GM12878 (cell line): ENCODE measurements at places on chromosomes 7 and 10. TPM values are rescaled to one million over a fixed set of nuclear protein-coding genes. Genes with fewer than 3 reads are reported as not detected.

Gene SPDYE16
- total RNA-seq = 0.26 TPM in 1 of 2 replicates, not detected in the other

Gene NKX2-3
- total RNA-seq = not detected in 2 replicates

Gene FGL2
- 1.2 and 1.7 TPM in 2 replicates for total RNA-seq

Gene PODXL
- 0.59 and 0.66 TPM in 2 replicates for total RNA-seq

- no peaks in the 10 kb centered on the region; the same call in 1 of the 2 replicates for H3K27me3 ChIP-seq
- H3K36me3 ChIP-seq = no peaks in the 10 kb centered on the region
- H3K4me1 ChIP-seq = no peaks in the 10 kb centered on the region
- no peak overlapping the region for H3K27ac ChIP-seq
These were observed 104.7 kb downstream of the LHPP start for GRCh38 chr10:124566222-124566888.

DNA sequence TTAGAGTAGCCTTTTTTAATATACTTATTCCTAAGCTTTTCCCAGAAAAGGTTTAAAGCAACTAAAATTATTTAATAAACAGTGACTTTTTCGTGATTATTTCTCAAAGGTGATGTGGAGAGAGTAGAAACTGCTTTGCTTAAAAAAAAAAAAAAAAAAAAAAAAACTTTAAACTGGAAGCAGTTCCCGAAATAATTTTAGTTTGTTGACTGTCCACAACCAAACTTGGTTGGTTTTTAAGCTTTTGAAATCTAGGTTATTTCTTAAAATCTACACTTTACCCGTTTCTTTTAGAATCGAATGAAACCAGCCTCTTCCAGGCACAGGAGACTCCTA lies 7.3 kb downstream of the SKAP2 start:
- DNase-seq = no peak
- H3K27me3 ChIP-seq = no peaks in the 10 kb centered on the region
- H3K27ac ChIP-seq = no peak overlapping the region
- H3K36me3 ChIP-seq = no peaks in the 10 kb centered on the region
- 0 out of 2 replicates have a peak, but pooled peaks cover 5% of the 10 kb centered on the region for H3K4me1 ChIP-seq
- H3K4me3 ChIP-seq = peak overlapping the region; percentile 61

- no peaks in the 10 kb centered on the region for H3K36me3 ChIP-seq
- no peaks in the 10 kb centered on the region for H3K4me1 ChIP-seq
- no peak overlapping the region for H3K27ac ChIP-seq
- H3K4me3 ChIP-seq = no peak overlapping the region
These were observed 32.9 kb downstream of the CSTF2T start for GRCh38 chr10:51666456-51666855.

- H3K27me3 ChIP-seq = no peaks in the 10 kb centered on the region
- no peak for DNase-seq
These were observed 168.5 kb downstream of the PPP1R17 start for GRCh38 chr7:31855530-31855929.

GRCh38 chr10:132548869-132549268 lies 11.3 kb downstream of the INPP5A start:
- no peak overlapping the region for H3K27ac ChIP-seq
- peaks cover 23% of the 10 kb centered on the region for H3K4me1 ChIP-seq
- no peak overlapping the region for H3K4me3 ChIP-seq

GRCh38 chr10:62866451-62866850 lies 50.3 kb upstream of the EGR2 start:
- no peak overlapping the region for H3K27ac ChIP-seq
- no peaks in the 10 kb centered on the region for H3K27me3 ChIP-seq
- peaks cover 5% of the 10 kb centered on the region; the same call in 1 of the 2 replicates for H3K4me1 ChIP-seq
- no peak for DNase-seq
- no peaks in the 10 kb centered on the region for H3K36me3 ChIP-seq
- H3K4me3 ChIP-seq = no peak overlapping the region

DNA sequence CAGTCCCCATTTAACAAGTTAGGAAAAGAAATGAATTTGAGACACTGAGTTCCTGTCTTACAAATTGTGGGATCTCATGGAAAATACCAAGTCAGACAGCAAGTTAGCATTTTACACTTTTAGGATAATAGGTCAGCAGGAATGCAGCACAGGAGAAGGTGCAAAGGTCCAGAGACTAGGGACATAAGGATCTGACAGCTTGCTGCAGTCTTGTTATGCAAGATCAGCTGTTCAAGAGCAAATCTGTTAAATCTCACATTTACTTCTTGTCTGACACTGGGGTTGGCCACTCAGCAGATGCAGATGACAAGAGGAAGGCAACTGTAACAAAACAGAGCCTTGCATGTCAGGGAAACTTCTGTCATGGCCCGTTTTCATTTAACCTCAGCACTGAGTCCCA lies 239.6 kb downstream of the PHF14 start:
- no peaks in the 10 kb centered on the region for H3K4me1 ChIP-seq
- no peaks in the 10 kb centered on the region for H3K36me3 ChIP-seq
- DNase-seq = no peak

- H3K27ac ChIP-seq = no peak overlapping the region
- H3K36me3 ChIP-seq = no peaks in the 10 kb centered on the region
- no peaks in the 10 kb centered on the region for H3K4me1 ChIP-seq
- no peak for DNase-seq
These were observed 5.1 kb upstream of the SLC16A12 start for GRCh38 chr10:89540420-89540949.

- DNase-seq = no peak
- no peaks in the 10 kb centered on the region for H3K27me3 ChIP-seq
- no peak overlapping the region for H3K4me3 ChIP-seq
These were observed 34.9 kb downstream of the PRKAR2B start for GRCh38 chr7:107079212-107079940.

DNA sequence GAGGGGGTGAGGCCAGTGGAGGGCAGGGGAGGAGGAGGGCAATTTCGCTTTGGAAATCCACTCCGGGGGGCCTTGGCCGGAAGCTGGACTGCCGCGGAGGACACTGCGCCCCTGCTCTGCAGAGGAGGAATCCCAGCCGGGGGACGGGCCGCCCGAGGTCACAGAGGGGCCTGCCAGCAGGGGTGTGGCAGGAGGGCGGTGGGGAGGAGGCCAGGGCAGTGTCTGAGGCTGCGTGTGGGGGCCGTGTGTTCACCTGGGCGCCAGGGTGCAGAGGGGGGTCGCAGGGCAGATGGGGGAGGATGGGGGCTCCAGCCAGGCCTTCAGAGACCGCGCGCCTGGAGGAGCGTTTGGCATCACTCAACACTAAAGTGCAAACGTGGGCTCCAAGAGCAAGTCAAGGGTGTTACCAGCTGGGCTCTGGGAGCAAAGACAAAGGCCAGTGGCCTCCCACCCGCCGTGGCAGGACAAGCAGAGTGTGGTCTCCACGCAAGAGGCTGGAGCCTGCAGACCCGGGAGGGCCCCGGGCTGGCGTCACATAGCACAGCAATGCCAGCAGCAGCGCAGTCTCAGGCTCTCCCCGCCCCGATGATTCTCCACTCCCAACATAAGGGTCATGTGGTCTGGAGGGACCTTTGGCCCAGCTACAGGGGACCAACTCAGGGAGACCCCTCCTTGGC lies 45.3 kb upstream of the DNAJB6 start:
- no peaks in the 10 kb centered on the region for H3K36me3 ChIP-seq
- H3K27me3 ChIP-seq = no peaks in the 10 kb centered on the region
- H3K27ac ChIP-seq = no peak overlapping the region
- H3K4me3 ChIP-seq = no peak overlapping the region
